Stimulated activated CD8-positive, alpha-beta memory T cell treated with anti-CD3 and anti-CD28 coated beads, Interleukin-7, amount 100 ng/mL, for 1 hour (primary cell): ENCODE measurements at places on chromosomes 2 and 18.

DNA sequence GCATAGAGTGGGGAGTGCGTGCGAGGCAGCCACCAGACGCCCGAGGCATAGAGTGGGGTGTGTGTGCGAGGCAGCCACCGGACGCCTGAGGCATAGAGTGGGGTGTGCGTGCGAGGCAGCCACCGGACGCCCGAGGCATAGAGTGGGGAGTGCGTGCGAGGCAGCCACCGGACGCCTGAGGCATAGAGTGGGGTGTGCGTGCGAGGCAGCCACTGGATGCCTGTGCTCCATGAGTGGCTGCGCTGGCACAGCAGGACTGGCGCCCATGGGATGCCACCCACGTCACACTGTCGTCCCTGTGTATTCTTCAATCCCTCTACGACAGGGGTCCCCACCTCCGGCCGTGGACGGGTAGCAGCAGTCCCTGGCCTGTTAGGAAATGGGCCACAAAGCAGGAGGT lies 221.9 kb downstream of the HDAC4 start:
- DNase-seq: no peak

GRCh38 chr2:32506446-32506845 lies 121.4 kb upstream of the TTC27 start:
- no peak for DNase-seq

- no peak for DNase-seq
Measured at GRCh38 chr2:145759228-145759915, 1239.5 kb upstream of the ZEB2 start.

- no peak for DNase-seq
Measured at GRCh38 chr18:67047334-67047733, 443.4 kb upstream of the CDH19 start.

DNA sequence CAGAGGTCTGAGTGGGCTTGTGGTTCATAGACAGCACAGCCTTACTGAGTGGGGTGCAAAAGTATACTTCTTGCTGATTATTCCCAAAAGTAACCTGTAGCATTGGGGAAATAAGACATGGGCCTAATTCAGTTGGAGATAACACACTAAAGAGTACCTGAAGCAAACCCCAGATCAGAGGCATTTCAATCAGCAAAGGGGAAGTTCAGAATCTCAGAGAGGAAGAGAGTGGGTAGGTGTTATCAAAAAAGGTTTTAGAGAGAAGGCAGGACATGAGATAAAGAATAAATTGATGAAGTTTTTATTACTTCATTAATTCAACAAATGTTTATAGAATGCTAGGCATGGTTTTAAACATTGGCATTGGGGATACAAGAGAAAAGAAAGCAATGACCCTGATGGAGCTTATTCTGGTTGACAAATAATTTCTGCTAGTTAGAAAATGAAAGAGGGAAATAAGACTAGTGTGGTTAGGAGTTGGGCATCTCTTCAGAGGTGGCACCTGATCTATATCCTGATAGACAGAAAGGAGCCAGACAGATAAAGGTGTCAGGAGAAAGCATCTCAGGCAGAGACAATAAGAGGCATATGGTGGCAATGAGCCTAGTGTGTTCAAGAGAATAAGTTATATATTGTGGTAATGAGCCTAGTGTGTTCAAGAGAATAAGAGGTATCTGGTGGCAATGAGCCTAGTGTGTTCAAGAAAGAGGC lies 153.8 kb upstream of the SETBP1 start:
- no peak for DNase-seq

GRCh38 chr2:172234716-172235691 lies 132.3 kb upstream of the DLX2 start:
- peak; percentile 9 for DNase-seq

DNA sequence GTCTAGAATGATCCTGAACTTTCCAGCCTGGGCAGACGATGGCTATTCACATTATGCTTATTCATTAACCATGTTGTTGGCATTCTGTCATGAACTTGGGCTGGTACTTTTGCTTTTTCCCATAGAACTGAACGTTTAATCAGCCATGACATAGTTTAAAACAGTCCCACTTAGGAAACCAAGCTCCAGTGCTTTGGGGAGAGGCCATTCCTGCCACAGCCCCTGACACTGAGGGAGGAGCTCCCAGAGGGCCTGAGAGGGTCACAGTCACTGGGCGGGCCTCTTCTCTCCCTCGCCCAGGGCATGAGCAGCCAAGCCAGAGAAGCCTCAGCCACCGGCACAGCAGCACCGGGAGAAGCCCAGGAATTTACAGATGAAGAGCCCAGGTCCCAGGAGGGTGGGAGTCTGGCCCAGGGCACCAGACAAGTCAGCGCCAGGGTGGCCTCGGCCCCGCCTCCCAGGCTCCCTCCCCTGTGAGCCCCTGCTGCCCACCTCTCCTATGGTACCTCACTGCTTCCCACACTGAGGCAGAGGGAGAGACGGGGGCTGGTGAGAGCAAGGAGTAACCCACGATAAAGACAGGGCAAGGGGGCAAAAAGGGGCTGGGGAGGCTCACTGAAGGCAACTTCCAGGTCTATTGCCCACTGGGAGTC lies 33.6 kb downstream of the MAL start:
- DNase-seq: no peak

GRCh38 chr2:18373664-18374063 lies 186.8 kb downstream of the RDH14 start:
- DNase-seq: no peak

DNA sequence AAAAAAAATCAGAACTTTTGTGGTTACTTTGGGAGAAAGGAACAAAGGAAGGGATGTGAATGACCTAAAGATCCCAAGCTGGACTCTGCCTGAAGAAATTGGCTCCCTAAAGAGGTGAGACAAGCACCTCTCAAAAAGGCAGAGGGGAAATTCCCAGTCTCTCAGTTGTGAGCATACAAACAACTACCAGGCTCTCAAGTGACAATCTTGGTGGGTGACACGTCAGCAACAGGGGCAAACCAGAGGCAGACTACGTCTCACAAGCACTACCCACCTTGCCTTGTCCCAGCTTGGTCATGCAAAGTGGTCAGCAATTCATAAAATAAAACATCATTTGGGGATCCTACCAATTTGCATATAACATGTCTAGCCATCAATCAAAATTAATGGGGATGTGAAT lies 24.3 kb upstream of the LRATD1 start:
- no peak for DNase-seq

GRCh38 chr2:10438688-10439087 lies 9.4 kb downstream of the ODC1 start:
- no peak for DNase-seq

- DNase-seq: no peak
Measured at GRCh38 chr2:167729911-167730310, 517.5 kb downstream of the STK39 start.

GRCh38 chr2:55118643-55119083 lies 68.4 kb upstream of the RTN4 start:
- no peak for DNase-seq

- DNase-seq: no peak
Measured at GRCh38 chr18:59576541-59577385, 120.5 kb downstream of the CCBE1 start.

- DNase-seq: no peak
Measured at GRCh38 chr2:85281553-85281952, 46.2 kb downstream of the TGOLN2 start.

DNA sequence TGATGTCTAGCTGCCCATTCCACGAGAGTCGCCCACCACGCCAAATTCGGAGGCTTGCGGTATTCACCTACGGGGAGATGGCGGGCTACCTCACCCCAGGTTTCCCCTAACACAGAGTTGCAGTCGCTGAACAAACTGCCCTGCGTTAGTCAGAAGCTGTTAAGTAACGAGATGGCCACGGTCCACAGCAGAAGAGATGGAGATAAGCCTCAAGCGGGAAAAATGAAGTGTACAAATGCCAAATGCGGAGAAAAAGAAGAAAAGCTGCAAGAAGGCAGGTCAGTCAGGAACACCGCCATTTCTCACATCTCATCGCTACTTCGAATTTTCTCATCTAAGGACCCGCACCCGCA lies 425 bp downstream of the ASB3 start:
- no peak for DNase-seq

DNA sequence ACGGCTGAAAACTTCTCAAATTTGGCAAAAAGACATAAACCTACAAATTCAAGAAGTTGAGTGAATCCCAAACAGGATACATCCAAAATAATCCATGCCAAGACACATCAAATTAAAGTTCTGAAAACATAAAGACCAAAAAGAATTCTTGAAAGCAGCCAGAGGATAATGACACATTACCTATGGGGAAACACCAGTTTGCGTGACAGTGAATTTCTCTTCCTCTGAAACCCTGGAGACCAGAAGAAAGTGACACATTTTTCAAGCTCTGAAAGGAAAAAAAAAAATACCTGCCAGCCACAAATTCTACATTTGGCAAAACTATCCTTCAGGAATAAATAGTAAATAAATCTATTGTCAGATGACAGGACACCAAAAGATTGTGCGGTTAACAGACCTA lies 86.0 kb upstream of the AFF3 start:
- no peak for DNase-seq

DNA sequence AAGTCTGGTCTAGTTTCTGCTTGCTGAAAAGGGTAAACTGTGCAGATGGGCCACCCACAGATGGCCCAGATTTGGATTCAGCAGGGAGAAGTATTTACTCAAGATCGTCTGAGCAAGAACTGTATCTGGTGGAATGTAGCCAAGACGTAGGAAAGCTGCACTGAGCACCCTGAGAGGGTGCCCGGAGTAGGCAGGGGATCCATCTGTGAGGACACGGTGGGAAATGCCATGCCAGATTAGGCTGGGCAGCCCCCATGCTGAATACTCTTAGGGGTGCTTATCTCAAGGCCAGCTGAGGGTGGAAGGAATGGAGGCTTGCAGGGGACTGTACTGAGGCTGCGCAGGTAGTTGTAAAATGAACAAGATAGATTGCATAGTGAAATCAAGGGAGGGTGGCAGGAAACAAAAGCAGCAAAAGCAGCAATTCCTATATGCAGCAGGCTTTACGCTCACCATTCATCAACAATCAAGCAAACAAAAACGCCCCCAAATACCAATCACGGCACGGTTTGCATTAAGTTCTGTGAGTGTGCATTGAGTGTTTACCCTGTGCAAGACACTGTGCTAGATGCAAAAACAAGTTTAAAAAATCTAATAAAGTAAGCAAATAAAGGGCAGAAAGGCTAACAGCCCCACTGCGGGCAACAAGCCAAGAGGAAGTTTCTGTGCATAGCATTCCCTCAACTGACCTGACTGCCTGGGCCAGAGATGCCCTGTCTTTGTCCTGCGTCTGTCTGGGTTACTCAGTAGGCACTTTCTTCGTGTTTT lies 32.2 kb upstream of the LPIN2 start:
- DNase-seq: no peak

DNA sequence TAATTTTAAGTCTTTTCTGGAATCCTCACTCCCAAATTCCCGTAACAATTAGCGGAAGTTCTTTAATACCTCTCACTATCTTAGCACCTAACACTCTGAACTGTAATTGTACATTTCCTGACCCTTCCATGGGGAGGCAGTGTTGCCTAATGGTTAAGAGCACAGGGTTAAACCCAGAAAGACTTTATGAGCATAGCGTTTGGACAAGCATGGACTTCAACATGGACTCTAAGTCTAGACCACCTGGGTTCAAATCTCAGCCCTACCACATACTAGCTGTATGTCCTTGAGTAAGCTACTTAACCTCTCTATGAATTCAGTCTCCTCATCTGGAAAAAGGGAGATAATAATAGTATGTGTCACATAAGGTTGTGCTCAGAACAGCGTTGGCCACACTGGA lies 13.0 kb downstream of the ANTXR1 start:
- no peak for DNase-seq

- no peak for DNase-seq
Measured at GRCh38 chr2:8541223-8541622, 140.6 kb upstream of the ID2 start.

DNA sequence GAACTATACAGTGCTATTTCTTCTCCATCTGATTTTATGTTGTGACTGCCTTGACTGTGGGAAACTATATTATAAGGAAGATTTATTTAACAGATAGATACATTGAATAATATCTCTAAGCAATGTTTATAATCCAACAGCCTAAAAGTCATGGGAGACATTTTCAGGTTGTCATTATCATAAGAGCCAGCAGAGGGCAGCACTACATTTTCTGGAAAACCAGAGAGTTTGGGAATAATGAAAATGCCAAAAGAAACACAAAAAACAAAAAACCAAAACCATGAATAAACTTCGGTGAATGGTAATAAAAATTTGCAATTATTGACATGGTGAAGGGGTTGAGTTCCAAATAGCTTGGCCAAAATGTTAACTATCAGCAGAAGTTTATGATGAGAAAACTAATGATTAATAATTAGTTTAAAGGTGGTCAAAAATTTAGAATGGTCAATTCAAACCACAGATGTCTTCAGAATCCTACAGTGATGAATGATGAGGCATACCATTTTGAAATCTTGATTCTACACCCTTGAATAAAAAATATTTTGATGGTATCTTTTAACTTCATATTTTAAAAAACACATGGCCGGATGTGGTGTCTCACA lies 4.7 kb downstream of the EEF1B2 start:
- no peak for DNase-seq

DNA sequence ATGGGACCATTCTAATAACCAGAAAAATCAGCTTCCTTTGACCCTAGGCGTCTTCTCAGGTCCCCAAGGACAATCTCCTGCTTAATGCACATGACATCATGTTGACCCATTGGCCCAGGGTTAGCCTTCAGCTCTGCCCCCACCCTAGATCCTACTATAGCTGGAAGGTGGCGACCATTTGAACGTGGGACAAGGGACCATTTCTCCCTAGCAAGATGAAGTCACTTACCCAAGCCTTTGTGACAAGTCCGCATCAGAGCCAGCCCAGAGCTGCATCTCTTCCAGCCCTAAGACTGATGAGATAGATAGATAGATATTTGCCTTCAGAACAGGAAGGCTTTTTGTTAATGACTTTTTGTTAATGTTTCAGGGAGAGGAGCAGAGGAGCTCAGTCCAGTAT lies 28.2 kb upstream of the TAF1B start:
- DNase-seq: no peak

DNA sequence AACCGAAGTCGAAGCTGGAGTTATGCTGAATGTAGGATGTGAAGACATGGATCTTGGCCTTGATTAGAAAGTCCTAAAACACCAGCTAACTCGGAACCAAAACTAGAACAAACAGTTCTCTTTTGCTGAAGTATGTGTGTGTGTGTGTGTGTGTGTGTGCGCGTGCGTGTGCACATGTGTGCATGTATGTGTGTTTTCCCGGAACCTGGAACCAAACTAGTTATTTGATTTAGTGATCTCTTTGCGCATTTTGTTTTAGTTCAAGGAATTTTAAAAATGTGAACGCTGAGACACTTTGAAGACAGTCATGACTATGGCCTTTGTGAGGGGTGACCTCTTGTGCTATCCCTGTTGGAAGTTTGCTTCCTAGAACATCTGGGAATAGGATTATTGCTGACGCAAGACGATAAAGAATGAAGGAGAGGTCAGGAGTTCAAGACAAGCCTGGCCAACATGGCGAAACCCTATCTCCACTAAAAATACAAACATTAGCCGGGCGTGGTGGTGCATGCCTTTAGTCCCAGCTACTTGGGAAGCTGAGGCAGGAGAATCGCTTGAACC lies 23.8 kb downstream of the FHL2 start:
- no peak for DNase-seq

DNA sequence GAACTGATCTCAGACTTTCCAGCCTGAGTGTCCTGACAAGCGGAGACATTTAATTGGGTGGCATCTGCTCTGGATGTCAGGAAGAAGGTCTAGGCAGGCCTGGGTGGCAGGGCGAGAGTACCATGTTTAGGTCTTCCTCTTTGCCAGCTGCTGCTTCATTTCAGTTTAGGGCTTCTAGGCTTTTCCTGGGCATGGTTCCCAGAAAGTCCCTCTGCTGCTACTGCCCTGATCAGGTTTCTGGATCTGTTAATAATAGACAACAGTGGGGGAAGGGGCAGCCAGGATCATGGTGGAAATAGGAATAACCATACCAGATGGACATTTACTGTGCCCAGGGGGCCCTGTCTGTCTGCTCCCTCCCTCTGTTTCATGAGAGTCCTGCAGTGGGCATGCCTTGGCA lies 2.3 kb upstream of the PLCD4 start:
- DNase-seq: no peak
